ENCODE measurements at places on chromosomes 11 and 22.

DNA sequence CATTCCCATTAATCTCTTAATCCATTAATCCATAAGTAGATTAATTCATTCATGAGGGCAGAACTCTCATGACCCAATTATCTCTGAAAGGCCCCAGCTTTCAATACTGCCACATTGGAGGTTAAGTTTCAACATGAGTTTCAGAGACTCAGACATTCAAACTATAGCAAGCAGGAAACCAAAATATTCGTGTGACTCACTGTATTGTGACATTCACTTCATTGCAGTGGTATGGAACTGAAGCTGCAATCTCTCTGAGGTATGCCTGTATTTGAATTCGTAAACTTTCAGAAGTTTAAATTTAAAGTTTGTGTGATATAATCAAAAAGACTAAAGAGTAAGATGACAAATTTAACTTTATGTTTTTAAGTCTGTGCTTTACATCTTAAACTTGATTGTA is 2.9 kb upstream of the OR52J3 start:
- peak; percentile 61 for DNase-seq

DNA sequence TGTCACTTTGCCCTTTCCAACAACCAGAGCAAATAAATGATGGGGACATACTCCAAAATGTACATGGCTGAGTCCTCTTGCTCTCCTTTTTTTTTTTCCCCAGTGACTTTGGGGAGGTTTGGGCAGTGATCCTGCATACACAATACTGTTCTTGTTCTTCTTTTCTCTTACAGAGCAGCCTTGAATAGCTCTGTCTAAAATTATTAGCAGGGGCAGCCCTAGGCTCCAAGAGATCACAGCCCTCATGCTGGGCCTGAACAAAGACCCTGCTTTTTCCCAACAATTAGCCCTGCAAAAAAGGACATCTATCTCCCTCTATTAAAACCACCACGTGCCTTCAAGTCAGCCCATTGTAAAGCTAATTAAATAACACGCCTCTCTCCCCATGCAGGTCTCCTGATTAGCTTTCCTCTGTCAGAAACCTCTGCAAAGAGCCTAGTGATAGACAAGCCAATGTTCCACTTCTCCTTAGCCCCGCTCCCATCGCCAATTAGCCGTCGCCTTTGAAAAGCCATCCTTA is 54.7 kb downstream of the ETS1 start:
- no peak for DNase-seq

DNA sequence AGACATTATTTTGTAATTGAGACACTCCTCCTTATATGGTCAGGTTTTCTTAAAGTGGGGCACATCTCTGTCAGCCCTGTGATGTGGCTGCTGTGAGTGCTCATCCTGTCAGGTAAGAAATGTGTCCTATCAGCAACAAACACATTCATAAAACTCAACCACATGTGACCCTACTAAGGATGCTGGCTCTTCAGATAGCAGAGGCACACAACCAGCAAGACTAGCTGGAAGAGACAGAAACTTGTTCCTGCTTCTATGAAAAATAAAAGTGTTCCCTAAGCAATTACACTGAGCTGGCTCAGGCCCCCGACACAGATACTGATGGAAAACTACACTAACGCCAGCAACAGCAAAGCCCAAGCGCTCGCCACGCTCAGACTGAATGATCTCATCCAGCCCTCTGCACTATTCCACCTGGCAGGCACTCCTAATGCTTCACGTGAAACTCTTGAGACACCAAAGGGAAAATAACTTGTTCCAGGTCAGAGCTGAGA is 49.8 kb upstream of the CYP2D6 start:
- no peak for DNase-seq

DNA sequence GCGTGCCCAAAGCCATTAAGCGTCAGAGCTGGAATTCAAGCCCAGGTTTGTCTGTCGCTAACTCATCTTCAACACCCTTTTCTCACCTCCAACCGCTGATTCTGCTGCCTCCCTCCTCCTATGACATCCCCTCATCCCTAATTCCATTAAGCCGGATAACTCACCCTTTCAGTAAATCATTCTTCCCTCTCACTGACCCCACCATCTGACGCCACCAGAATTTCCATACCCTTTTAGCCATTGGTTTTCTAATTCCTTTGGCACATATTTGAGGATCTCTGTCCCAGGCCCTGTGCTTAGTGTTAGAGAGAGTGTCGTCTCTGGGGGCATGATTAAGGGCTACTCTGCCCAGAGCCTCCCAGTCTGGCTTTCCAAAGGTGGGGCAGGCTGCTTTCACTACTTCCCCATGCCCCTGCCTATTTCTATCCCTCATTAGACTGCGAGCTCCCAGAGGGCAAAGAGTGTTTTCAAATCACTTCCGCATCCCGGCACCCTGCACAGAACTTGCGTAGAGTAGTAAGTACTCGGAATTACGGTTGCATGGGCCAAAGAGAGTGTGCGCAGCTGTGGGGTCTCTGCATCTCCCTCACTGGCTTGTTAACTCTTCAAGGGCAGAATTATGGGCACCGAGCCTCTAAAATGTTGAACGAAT is 3.9 kb downstream of the KLHL35 start:
- no peak for DNase-seq

DNA sequence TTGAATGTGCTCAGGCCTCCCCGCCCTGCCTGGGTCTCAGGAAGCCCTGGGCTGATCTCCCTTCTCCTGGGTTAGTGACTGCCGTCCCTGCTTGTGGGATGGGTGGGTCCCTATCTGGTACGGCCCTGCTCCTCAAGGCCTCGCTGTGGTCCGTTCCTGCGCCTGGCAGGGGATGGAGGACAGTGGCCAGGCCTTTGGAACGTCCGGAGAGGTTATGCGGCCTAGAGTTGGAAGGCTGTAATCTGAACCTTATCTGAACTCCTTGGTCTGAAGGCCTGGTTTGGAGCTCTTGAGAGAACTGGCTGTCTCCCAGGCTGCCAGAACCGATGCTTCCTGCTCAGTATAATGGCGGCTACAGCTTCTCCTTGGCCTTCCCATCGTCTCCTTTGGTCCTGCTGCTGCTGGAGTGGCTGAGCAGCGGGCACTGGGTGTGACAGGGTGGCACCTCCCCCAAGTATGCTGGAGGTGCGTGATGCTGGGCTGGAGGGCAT is 72.8 kb downstream of the FLI1 start:
- DNase-seq: no peak

GRCh38 chr11:67349036-67349435 is 4.3 kb downstream of the POLD4 start:
- no peak for DNase-seq

GRCh38 chr11:111388420-111388819 is 9.3 kb upstream of the POU2AF1 start:
- no peak for DNase-seq

DNA sequence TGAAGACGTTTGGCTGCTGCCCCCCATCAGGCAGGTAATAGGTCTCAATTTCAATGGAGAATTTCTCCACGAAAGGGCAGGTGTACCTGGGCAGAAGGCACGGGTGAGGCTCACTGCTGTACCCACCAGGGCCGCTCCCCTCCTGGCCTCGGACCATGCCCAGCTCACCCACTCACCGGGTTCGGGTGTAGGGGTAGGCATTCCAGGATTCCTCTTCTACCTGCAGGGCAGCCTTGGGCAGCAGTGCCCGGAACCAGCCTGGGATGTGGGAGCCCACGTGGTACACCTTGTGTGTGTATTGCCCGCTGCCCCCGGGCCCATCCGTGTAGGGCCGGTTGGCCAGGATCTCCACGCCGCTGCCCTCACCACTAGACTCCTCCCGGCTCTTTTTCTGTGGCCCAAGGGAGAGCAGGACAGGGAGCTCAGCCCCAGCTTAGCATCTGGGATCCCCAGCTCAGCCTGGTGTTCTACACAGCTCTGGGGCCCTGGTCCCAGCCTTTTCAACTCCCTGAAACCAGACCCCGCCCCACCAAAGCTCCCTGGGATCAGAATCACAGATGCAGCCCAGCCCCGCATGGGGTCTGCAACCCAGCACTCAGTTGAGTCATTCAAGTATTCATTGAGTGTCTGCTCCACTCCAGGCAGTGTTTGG is 2.7 kb downstream of the PITPNM1 start:
- no peak for DNase-seq

GRCh38 chr11:60985991-60986915 is 14.8 kb downstream of the CD6 start:
- DNase-seq: peak; percentile 47

- DNase-seq: no peak
Measured at GRCh38 chr11:99584830-99585229, 564.1 kb downstream of the CNTN5 start.

- peak; percentile 11 for DNase-seq
Measured at GRCh38 chr11:7677796-7678201, 4.5 kb upstream of the CYB5R2 start.

DNA sequence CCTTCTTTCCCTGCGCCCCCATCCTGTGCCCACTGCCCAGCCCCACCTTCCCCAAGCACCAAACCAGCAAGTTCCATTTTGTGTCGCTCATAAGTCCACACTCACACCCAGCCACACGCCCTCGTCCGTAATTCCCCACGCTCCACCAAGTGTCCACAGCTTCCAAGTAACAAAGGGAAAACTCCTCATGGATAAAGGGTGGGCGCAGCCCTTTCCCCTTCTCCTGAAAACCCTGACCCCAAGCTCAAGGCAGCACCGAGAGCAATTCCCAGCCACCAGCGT is 458 bp downstream of the FXYD6 start:
- no peak for DNase-seq

- DNase-seq: no peak
Measured at GRCh38 chr22:45617948-45618347, 53.7 kb upstream of the ATXN10 start.

GRCh38 chr11:78460471-78460870 is 42.9 kb upstream of the GAB2 start:
- peak; percentile 17 for DNase-seq

DNA sequence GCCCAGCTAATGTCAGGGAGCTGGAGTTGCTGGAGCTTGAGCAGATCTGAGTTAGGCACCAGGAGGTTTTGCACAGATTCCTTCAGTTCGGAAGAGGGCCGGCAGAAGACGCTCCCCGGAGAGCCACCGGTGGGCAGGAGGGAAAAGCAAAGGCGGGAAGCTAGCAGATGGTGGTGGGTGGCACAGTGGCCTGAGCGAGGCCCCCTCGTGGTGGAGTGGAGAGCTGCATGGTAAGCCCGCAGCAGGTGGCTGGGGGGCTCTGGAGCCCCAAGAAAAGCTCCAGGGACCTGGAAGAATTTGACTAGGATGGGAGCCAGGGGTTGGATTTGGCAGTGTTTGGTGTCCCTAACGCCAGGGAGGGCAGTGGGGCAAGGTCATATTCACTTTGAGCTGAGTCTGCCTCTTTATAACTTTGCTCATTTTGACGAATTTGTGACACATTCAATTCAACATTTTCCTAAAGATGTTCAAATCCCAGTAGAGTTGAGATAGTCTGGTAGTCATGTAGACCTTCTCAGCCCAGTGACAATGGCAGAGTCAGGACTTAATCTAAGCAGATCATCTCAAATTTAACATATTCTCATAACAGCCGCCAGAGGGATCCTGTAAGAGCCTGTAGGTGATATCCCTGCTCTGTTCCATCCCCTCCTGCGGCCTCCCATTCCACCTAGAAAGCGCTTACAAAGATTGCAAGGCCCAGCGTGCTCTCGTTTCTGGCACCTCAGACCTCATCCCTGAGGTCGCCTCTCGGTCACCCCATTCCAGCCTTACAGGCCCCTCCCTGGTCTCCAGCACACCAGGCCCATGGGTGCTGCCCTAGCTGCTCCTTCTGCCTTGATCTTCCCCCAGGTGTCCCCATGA is 57.9 kb downstream of the TRIM29 start:
- no peak for DNase-seq

DNA sequence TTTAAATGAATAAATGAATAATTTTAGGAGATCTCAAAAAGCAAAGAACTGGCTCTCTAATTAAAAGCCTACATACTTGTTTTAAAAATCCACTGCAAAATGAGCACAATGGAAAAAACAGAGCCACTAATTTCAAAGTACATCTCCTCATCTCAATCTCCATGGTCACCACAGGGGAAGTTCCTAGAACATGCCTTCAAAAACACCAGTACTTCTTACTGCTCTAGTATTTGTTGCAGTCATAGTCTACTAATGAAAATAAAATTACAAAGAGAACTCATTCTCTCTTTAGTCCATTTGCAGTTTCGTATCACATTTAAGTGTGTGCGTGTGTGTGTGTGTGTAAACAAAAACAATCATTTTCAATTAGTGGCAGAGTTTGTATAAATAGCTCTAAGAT is 54.0 kb downstream of the PIK3C2A start:
- no peak for DNase-seq

DNA sequence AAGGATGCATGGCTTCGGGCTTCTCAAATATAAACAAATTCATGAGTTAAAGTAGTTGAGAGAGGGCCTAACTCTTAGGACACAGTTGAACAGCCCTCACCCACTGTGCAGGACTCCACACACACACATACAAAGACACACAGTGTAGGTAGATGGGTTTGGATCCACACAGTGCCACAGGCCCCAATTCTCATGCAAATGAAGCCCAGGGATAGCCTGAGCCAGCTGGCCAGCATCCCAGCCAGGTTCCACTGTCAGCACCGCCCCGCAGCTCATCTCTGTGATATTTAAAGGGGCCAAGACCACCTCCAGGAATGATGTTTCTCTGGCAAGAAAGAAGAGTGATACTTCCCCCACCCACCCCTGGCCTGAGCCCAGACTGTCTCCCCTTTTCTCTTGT is 11.7 kb downstream of the SLC35C1 start:
- no peak for DNase-seq

DNA sequence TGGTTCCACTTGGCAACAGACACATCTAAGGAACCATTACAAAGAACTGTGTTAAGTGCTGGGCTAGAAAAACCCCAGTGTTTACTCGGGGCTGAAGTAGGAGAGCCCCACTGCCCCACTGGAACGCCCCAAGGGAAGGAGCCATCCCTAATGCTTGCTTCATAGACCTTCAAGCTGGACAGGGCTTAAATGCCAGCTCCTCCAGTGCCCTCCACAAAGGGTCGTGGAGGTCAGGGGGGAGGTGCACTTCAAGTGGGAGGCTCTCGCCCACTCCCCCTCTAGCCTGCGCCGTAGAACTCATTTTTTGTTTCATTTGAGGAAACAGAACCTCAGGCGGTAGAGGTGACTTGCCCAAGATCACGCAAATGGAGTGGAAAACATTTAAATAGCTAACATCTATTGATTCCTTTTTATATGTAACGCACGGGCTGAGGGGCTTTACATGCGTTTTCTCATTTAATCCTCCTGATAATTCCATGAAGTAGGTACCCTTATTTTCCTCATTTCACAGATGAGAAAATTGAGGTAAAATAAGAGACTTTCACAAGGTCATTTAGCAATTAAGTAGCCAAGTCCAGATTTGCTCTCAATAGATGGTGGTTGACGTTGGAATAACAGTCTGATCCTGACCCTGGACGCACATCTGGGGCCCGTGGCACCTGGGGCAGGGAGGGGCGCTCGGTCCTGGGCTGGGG is 545 bp upstream of the ZDHHC13 start:
- DNase-seq: no peak

GRCh38 chr22:48425091-48425506 is 1402.6 kb downstream of the BRD1 start:
- no peak for DNase-seq

- DNase-seq: no peak
Measured at GRCh38 chr11:57320067-57320718, 4.6 kb downstream of the TNKS1BP1 start.

Measured in HCEC 1CT (cell line).